Ascending aorta (tissue), 2 donors: ENCODE measurements at places on chromosomes 4 and X.

DNA sequence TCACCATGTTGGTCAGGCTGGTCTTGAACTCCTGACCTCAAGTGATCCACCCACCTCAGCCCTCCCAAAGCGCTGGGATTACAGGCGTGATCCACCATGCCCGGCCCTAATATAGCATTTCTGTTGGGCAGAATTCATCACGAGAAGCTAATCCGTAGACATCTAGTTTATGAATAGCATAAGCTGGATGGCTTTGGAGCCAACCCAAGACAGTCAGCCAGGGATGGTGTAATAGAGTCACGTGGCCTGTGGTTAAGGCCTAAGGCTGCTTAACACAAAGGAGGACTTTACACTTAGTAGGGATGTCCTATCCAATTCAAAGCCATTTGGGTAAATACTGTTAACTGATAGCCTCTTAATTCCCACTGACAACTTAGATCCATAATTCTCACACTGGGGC, 173.6 kb downstream of the RAP1GDS1 start:
- no peaks in the 10 kb centered on the region for H3K4me1 ChIP-seq
- DNase-seq, result no peak
- no peak overlapping the region for H3K4me3 ChIP-seq
- no peaks in the 10 kb centered on the region for H3K27me3 ChIP-seq

DNA sequence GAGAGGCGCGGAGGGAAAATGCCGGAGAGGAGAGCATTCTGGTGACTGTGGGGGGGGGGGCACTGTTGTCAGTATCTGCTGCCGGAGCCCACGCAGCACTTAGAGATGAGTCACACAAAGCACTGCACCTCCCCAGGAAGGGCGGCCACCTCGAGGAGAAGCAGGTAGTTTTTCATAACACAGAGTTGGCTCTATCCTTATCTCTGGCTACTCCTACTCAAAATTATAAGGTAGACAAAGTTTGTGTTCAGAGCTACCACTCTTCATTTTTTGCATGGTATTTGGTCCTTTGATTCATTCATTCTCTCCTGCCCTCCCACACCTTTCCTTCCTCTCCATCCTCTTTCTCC, 76.2 kb upstream of the SCOC start:
- DNase-seq, result no peak
- H3K4me1 ChIP-seq, result peaks cover 6% of the 10 kb centered on the region
- no peaks in the 10 kb centered on the region for H3K36me3 ChIP-seq
- no peak overlapping the region for H3K27ac ChIP-seq
- H3K4me3 ChIP-seq, result no peak overlapping the region
- no peaks in the 10 kb centered on the region for H3K27me3 ChIP-seq

DNA sequence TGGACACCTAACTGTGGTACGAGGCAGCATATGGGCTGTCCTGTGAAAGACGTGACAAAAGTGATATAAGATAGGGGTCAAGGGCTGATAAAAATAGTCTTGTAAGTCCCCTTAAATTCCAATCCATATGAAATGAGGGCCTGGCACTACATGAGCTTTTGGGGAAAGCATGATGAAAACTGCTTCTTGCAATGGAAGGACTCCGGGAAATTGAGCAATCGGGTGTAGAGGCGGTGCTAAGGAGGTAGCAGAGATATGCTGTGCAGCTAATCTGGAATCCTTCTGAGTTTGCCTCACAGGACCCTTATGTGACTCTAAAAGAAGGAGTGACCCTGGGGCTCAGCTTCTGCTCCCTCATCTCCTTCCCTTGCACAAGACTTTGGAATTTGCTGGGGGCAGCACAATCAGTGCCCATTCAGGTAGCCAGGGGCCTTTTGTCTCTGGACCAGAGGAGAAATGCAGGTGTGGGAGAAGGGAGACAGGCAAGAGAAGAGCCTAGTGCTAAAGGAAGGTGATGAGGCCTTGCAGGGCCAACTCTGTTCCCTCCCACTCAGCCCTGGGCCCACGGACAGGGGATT, 12.8 kb downstream of the CLDN2 start:
- H3K4me3 ChIP-seq, result no peak overlapping the region
- no peak for DNase-seq
- no peak overlapping the region for H3K27ac ChIP-seq

DNA sequence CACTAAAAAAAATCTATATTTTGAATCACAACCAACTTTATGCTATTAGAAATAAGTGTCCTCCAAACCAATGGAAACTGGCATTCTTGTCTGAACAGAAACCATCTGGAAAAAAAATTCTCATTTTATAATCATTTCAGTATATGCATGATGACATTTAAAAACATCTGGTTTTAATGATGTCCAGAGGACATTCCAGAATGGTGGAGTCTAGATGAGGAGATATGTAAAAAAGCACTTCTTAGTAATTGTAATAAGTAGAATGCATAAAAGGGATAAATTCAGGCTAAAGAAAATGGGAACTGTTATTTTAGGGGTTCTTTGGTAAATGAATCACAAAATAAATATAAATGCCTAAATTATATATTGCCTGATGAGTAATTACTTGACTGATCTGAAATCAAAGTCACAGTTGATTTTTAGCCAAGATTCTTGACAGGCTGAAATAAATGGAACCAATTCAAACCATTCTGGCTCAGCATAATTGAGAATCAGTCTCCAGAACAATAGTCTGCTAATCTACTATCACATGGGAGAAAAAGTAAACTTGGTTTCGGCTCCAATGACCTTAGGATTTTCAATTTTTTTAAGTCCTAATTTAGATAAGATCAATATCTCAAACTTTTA, 636.6 kb downstream of the FAT4 start:
- no peaks in the 10 kb centered on the region for H3K36me3 ChIP-seq
- DNase-seq, result no peak
- no peaks in the 10 kb centered on the region for H3K4me1 ChIP-seq
- no peak overlapping the region for H3K27ac ChIP-seq
- no peak overlapping the region for H3K4me3 ChIP-seq

DNA sequence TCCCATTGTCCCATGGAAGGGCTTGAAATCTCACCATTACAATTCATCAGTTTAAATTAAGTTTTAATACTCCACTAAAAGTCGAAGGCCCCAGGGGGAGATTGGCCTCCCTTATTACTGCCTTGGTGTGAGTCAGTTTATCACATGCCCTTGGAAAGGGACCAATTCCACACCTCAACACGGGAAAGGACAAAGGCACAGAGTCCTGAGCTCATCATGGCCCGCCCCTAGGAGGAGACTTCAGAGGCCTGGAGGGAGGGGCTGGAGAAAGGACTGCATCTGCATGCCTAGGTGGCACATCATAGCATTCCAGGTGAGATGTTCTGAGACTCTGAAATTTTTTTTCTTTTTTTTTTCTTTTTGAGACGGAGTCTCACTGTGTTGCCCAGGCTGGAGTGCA, 2.8 kb upstream of the SEL1L3 start:
- DNase-seq, result no peak
- H3K4me1 ChIP-seq, result peaks cover 6% of the 10 kb centered on the region
- H3K36me3 ChIP-seq, result no peaks in the 10 kb centered on the region
- no peak overlapping the region for H3K27ac ChIP-seq
- H3K27me3 ChIP-seq, result no peaks in the 10 kb centered on the region

- H3K27ac ChIP-seq, result no peak overlapping the region
- H3K27me3 ChIP-seq, result no peaks in the 10 kb centered on the region
- no peak overlapping the region for H3K4me3 ChIP-seq
- H3K4me1 ChIP-seq, result no peaks in the 10 kb centered on the region
- no peak for DNase-seq
Observed at GRCh38 chr4:21768349-21769310, 179.9 kb downstream of the KCNIP4 start.

- H3K4me3 ChIP-seq, result no peak overlapping the region
- no peak for DNase-seq
- H3K4me1 ChIP-seq, result no peaks in the 10 kb centered on the region
- H3K27ac ChIP-seq, result no peak overlapping the region
- H3K36me3 ChIP-seq, result no peaks in the 10 kb centered on the region
Observed at GRCh38 chrX:13965531-13965930, 64.2 kb downstream of the GEMIN8 start.

DNA sequence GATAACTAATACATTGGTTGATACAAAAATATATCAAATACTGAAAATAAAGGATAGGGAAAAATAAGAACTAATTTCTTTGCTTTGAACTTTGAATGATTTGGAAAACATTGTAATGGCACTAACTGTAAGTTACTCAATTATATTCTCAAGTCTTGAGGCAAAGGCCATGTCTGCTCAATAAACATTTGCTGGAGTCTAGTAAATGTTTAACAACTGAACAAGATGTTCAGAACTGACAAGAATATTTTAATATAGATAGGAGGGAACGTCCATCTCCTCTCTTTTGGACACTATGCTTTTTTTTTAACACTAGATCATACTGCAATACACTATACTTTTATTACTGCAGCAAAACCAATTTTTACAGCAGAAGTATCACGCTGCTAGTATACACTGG, 76.2 kb downstream of the PRSS12 start:
- DNase-seq, result no peak
- H3K36me3 ChIP-seq, result no peaks in the 10 kb centered on the region
- H3K27ac ChIP-seq, result no peak overlapping the region
- no peaks in the 10 kb centered on the region for H3K27me3 ChIP-seq
